MM.1S (cell line): ENCODE measurements at places on chromosomes 2 and 18.
A peak's percentile ranks its signal among the peaks of the same experiment; 100 is the strongest.

GRCh38 chr2:74708883-74709282 lies 54.8 kb downstream of the SEMA4F start:
- H3K36me3 ChIP-seq = no peaks in the 10 kb centered on the region
- H3K27me3 ChIP-seq = no peaks in the 10 kb centered on the region
- H3K27ac ChIP-seq = no peak overlapping the region
- H3K4me3 ChIP-seq = no peak overlapping the region

DNA sequence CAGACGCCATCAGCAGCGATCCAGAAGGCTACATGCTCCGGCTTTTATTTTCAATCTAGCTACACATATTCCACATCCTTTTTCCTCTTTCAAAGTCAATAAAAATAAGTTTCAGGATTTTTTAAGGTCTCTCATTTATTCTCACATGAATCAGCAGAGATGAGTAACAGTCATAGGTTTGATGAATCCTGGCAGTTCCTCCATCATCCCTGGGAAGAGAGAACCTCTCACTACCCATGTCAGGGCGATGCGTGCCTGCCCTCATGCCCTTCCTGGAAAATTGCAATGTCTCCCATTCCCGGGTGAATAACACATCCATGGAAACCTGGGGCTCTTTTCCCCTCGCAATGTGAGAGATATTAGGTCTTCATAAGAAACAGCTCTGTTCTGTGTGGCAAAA lies 301.1 kb upstream of the SMIM21 start:
- H3K4me1 ChIP-seq = no peaks in the 10 kb centered on the region
- H3K36me3 ChIP-seq = no peaks in the 10 kb centered on the region
- DNase-seq = no peak
- no peaks in the 10 kb centered on the region for H3K27me3 ChIP-seq
- no peak overlapping the region for H3K27ac ChIP-seq
- H3K4me3 ChIP-seq = no peak overlapping the region

GRCh38 chr18:56255381-56255780 lies 383.0 kb downstream of the TXNL1 start:
- H3K36me3 ChIP-seq = no peaks in the 10 kb centered on the region
- no peaks in the 10 kb centered on the region for H3K27me3 ChIP-seq
- no peaks in the 10 kb centered on the region for H3K4me1 ChIP-seq
- no peak overlapping the region for H3K4me3 ChIP-seq

GRCh38 chr2:145015561-145015960 lies 495.6 kb upstream of the ZEB2 start:
- H3K36me3 ChIP-seq = no peaks in the 10 kb centered on the region
- no peaks in the 10 kb centered on the region for H3K27me3 ChIP-seq
- H3K4me3 ChIP-seq = no peak overlapping the region
- no peak overlapping the region for H3K27ac ChIP-seq

DNA sequence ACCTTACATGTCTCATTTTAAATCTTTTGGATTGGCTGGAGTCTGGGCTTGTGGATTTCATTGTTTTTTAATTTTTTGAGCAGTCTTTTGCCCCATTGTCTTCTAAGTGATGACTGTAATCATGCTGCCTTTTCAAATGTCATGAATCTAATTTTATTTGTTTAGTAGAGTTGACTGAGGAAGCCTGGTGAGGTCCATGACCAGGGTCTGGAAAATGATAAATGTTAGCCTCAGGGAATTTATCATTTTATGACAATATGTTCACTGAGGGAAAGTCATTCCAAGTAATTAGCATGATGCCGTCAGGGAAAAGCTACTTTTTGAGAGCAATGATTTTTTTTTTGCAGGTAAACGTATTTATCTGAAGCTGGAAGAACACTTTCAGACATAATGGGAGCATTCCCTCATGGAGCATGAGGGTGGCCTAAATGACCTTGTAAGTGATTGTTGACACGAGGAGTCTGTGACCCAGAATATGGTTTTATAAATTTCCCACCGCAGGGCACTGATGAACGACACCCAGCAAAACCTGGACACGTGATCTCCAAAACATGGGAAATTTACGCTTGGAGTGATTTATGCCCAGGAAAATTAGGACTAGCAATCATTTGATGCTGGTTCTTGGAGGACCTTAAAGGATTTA lies 155.3 kb upstream of the NABP1 start:
- H3K27me3 ChIP-seq = no peaks in the 10 kb centered on the region
- DNase-seq = no peak
- H3K27ac ChIP-seq = no peak overlapping the region
- no peak overlapping the region for H3K4me3 ChIP-seq
- H3K36me3 ChIP-seq = no peaks in the 10 kb centered on the region

GRCh38 chr2:151029406-151030157 lies 232.1 kb downstream of the RBM43 start:
- H3K27ac ChIP-seq = no peak overlapping the region
- peak; percentile 33 for DNase-seq
- no peak overlapping the region for H3K4me3 ChIP-seq
- no peaks in the 10 kb centered on the region for H3K4me1 ChIP-seq

GRCh38 chr2:241224018-241224850 lies 35.8 kb downstream of the ANO7 start:
- no peak overlapping the region for H3K27ac ChIP-seq
- no peaks in the 10 kb centered on the region; the same call in 1 of the 2 replicates for H3K27me3 ChIP-seq
- DNase-seq = no peak
- H3K4me3 ChIP-seq = no peak overlapping the region
- no peaks in the 10 kb centered on the region; the same call in 1 of the 2 replicates for H3K36me3 ChIP-seq
- no peaks in the 10 kb centered on the region for H3K4me1 ChIP-seq

DNA sequence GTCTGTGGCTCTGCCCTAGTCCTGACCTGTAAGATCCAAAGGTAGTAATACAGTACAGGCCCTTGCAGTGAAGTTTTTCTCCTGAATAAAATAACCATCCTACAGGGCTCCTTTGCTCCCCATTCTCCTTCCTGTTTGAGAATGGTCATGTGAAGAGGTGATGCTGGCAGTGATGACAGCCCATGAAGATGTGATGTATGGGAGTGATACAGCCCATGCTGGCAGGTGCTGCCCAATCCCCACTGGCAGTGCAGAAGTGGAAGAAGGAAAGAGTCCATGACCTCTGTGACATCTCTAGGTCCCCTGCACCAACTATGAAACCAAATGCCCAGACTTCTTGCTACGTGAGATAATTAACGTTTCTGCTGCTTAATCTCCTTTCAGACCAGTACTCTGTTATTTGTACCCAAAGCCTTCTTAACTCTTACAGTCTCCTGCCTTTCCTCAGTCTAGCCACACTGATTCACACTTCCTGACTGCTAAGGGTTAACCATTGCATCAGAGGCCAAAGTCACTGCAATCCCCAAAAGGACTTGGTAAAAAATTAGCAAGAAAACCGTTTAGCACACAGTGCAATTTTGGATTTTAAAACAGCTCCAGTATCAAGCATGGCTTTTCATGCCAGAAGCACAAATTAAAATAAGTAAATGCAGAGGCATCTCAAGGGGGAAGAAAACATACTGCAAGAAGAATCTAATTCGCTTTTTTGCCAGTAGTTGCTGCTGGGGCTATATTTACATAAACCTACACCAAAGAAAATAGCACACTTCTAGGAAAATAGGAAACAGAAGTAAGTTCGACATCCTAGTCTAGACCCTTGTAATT lies 98.0 kb downstream of the STK39 start:
- H3K27ac ChIP-seq = no peak overlapping the region
- H3K27me3 ChIP-seq = no peaks in the 10 kb centered on the region
- no peaks in the 10 kb centered on the region for H3K4me1 ChIP-seq
- H3K36me3 ChIP-seq = no peaks in the 10 kb centered on the region
- no peak overlapping the region for H3K4me3 ChIP-seq

DNA sequence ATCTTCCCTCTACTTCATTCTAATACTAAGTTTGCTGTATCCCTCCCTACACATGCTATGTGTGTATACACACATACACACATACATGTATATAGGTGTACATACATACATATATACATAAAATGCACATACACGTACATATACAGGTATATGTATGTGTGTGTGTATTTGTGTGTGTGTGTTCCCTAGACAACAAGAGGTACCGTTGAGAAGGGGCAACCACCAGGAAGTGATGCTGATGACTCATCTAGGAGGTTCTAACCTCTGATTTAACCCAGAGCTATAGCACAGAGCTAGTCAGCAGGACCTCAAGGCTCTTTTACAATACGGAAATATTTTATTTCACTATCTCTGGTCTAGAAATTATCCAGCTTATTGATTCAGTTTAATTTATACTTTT lies 139.2 kb downstream of the LAMA3 start:
- no peak for DNase-seq
- H3K36me3 ChIP-seq = no peaks in the 10 kb centered on the region
- H3K4me1 ChIP-seq = no peaks in the 10 kb centered on the region
- H3K27me3 ChIP-seq = no peaks in the 10 kb centered on the region
